Ascending aorta (tissue), 2 donors: ENCODE measurements at places on chromosomes 4 and X.

DNA sequence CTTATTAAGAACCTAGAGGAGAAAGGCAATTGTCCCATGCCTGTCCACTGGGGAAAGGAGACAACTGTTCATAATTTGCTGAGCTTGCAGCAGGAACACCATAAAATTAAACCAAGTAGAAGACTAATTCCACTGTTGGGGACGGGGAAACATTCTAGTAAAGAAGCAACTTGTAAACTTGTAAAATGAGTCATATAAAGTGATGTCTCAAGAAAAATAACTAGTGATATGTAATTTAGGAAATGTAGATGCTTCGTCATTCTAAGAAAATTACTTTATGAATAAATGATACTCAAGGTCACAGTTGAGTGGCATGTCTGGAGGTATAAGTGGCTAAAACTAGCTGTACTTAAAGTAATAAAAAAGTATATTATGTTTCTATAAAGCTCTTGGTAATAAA lies 121.2 kb upstream of the MID1 start:
- DNase-seq, result no peak

DNA sequence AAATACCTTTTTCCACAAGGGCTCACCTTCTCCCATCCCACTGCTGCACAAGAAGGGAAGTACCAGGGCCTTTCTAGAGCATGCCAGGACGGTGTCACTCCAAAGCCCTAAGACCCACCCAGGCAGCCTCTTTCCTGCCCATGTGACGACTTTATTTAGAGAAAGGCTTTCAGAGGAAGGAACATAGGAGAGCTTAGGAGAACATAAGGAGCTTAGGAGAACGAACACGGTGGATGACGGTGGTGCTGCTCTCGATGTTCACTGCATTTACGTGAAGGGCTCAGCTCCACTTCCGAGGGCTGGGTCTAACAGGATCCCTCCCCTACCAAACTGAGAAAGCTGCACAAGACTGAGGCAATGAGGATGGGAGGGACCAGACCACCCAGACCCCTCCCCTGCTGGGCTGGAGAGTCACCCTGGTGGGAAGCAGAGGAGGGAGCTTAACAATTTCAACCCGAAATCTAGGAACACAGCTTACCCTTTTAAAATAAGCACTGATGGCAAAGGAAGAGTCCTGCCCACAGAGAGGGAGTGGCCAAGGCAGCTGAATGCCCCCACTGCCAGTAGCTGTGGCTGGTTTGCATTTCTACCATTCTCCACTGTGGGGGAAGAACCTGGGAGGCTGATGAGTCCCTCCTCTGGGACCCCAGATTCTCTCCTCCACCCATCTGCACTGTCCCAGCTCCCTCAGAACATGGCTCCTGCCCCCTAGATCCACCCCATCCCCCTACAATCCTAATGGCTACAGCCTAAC lies 29.8 kb downstream of the ZFYVE28 start:
- DNase-seq, result no peak

DNA sequence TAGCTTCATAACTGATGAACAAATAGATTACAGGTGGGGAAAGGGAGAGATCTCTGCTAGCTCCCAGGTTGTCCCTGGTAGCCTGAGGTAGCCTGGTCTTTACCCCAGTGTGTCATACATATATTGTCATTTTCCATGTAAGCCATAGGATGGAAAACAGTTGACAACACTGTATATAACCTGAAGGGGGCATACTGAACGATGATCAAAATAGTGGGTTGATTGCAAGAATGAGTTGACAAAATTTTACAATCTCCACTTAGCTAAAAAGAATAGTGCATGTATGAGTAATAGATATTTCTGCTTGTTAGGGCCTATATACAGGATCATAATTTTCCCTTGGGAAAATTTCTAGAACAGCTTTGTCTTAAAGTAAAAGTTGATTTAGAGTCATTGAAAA lies 304.1 kb upstream of the HAND2 start:
- DNase-seq, result no peak

- no peak for DNase-seq
Measured at GRCh38 chrX:136130931-136131833, 16.2 kb upstream of the FHL1 start.

GRCh38 chrX:48068096-48068887 lies 3.1 kb downstream of the ZNF630 start:
- DNase-seq, result no peak
